ENCODE measurements at places on chromosomes 1 and 21. TPM values are rescaled to one million over a fixed set of nuclear protein-coding genes. Genes with fewer than 3 reads are reported as not detected.

GSTM3 gene
- total RNA-seq = 6.3 TPM

OR2M4 gene
- total RNA-seq = not detected

DNA sequence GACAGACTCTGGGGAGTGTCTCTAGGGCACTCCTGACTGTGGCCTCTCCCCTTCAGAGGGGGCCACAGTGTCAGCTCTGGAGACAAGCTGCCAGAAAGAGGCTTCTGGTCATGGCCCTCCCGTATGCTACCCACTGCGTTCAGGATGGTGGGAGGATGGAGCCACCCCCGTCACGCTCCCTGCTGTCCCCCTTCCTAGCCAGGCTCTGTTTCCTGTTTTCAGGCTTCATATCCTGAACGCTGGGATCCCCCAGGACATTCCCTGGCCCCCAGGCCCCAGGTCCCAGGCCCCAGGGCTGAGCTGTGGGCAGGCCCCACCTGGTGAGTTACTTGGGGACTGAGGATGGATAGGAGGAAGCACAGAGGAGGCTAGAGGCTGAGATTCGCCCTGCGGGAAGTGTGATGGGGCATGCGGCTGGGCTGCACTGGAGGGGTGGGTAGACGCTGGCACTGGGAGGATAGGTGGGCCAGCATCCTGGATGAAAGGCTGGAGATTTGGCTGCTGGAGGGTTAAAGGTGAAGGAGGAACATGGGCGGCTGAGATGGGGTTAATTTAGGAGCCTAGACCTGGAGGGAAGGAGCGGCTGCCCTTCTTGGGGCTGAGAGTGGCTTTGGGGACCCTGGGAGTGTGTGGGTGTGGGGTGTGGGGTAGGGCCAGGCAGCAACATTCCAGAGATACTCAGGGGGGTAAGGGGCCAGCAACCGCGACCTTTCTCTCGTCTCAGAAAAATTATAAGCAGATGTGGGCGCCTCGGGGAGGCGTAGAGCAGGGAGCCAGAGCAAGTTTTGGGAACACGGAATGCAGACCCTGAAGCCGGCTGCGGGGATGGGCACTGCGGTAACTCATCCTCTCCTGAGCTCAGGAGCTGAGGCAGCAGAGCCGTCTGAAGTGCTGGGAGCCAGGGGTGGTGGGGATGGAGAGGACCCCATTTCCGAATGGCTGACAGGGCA lies 8.7 kb downstream of the PEAR1 start:
- no peak for DNase-seq

GRCh38 chr1:11567244-11568065 lies 86.8 kb downstream of the FBXO2 start:
- DNase-seq = no peak

- no peak for DNase-seq
Measured at GRCh38 chr21:46645840-46646239, 10.4 kb downstream of the PRMT2 start.
